Astrocyte (in vitro differentiated cells and primary cell): ENCODE measurements at places on chromosomes 12 and 14. TPM values are rescaled to one million over a fixed set of nuclear protein-coding genes. Genes with fewer than 3 reads are reported as not detected.

GRCh38 chr12:91695964-91696363 lies 449.7 kb downstream of the BTG1 start:
- no peak for DNase-seq

GRCh38 chr14:38044710-38045109 lies 163.0 kb upstream of the SSTR1 start:
- no peak for DNase-seq

DNA sequence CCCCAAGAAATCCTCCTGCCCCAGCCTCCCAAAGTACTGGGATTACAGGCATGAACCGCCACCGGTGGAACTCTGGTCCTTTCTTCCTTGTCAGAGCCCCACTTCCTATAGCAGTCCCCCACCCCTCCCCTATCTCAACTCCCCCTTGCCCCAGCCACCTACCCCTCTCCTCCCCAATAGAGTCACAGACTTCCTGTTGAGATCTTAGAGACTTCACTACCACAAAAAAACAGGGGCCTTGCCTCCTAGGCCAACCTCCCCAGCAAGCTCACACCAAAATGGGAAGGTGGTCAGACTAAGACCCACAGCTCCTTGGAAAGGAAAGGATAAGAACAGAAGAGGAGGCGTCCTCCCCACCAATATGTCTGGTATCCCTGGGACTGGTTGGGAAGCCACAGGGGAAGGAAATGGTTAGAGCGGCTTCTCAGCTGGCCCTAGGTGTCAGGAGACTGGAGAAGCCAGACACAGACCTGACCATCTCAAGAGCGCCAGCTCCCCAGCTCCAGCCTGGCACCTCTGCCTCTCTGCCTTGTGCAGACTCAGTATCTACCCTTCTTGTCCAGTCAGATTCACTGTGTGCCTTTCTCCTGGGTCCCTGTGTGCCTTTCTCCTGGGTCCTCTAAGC lies 8.5 kb downstream of the ITGB7 start:
- no peak for DNase-seq

DNA sequence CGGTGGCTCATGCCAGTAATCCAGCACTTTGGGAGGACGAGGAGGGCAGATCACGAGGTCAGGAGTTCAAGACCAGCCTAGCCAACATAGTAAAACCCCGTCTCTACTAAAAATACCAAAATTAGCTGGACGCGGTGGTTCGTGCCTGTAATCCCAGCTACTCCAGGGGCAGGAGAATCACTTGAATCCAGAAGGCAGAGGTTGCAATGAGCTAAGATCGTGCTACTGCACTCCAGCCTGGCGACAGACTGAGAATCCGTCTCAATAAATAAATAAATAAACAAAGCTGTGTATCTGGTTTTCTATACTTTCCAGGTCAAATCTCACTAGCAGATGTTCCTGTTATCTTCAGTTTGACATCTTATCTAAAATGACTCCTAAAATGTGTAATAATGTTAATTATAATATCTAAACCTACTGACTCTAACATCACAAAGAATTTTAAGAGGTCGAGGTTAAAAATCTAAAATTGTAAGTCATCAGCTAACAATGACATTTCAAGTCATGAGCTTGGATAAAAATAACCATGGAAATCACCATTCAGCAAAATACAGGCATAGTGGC lies 2.4 kb upstream of the SRP54 start:
- no peak for DNase-seq

DNA sequence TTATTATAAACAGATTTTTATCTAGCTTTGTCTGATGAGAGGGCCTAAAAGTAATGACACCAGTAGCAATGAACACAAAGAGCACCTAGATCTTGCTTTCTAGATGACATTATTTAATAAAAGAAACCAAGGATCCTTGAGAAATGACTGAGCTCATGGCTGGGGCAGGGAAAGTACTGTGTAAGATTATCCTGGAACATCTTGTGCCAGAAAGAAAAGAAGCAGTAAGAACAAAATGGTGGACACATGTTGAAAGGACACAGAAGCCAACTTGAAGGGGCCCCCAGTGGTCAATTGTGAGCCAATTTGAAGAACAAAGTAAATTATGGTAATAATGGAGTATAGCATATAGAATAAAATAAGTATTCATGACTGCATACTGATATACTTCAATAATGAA lies 10.0 kb downstream of the IFNG-AS1 start:
- DNase-seq = no peak

DNA sequence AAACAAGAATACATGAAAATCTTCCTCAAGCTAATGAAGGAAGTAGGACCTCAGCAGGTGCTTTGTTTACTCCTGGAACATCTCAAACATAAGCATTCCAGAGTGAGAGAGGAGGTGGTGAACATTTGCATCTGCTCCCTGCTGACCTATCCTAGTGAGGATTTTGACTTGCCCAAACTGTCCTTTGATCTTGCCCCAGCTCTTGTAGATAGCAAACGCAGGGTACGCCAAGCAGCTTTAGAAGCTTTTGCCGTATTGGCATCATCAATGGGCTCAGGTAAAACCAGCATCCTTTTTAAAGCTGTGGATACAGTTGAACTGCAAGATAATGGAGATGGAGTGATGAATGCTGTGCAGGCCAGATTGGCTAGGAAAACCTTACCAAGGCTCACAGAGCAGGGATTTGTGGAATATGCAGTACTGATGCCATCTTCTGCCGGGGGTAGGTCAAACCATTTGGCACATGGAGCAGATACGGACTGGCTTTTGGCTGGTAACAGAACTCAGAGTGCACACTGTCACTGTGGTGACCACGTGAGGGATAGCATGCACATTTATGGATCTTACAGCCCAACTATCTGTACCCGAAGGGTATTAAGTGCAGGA lies 1.9 kb downstream of the TOGARAM1 start:
- no peak for DNase-seq

The OR4K13 gene
- total RNA-seq = not detected in 2 replicates

The CNIH1 gene
- total RNA-seq = 148 and 156 TPM in 2 replicates

The ITGA7 gene
- total RNA-seq = 20.4 and 26.5 TPM in 2 replicates
